ENCODE measurements at places on chromosomes 12 and 14.

- peak; percentile 33 for DNase-seq
These were observed 727 bp downstream of the LDHB start for GRCh38 chr12:21656905-21657325.

DNA sequence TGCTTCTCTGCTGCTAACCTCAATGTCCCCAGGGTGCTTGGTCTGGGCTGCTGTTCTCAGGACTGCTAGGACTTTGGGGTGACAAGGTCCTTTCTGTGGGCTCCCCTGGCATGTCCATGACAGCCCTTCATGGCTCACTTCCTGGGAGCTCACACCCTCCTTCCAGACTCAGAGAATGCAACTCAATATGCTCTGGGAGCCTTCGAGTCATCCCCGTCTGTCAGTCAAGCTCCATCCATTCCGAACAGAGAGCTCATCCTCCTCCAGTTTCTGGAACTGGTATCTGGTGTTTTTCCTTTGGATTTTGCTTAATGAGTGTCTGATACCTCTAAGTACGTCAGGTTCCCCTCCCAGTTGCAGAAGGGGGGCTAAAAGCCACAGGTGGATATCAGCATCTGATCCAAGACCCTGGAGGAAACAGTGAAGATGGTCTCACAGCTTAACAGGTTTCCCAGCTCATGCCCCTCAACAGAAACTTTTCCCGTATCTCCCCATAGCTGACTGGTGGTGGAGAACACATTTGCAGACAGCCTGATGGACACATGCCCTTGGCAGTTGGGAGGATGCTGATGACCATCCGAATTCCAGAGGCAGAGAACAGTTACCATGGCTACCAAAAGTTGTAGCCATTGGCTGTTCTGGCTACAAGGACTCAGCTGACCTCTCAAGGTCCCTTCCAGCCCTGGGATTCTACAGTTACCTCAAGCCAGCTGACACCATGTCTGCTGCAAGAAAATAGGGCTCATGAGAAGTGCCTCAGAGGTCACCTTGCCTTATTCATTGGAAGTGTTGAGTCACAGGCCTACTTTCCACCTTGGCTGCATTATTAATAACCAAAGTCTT lies 9.5 kb upstream of the RAB35 start:
- DNase-seq = no peak

DNA sequence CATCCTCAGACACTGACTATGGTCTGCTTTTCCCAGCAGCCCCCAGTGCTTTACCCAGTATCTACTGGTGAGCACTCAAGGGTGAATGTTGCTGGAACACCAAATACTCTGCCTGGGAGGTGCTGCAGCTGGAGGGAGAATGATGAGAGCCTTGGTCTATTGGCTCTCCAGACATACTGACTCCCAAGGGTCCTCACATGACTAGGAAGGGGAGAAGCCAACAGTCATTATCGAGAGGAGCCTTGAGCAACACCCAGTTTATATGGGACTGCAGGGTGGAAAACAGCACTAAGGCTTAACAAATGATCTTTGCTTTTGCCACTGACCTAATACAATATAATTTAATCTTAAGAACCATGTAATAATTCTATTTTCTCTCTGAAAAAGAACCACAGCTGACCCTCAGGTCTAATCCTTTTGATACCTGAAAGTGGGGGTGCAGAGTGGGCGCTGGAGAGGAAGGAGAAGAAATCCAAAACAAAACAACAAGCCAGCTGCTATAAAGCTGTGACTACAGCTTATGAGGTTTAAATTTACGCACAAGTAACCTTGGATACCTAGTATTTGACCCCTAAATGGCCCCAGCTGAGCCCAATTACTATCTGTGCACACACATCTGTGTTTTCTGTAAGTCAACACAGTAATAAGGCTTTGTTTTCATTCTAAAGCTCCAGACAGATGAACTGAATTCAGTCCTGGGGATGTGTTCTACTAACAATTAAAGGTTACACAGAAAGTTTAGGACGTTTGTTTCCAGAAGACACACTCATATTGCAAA lies 107.8 kb upstream of the GRIP1 start:
- DNase-seq = no peak

DNA sequence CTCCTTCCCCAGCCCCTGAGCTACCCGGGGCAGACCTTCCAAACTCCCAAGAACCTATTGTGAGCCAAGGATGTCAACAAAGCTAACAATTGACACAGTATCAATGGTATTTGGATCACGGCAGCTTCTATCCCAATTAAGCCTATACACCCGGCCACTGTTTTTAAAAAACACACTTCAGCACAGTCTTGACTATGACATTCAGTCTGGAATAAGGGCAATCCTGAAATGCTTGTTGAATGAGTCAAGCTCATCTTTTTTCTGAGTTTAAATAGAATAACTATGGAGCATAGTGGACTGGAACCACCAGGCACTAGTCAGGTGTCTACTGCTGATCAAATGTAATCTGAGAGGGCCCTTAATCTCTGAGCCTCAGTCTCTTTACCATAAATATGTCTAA lies 5.7 kb downstream of the DENND5B start:
- no peak for DNase-seq

GRCh38 chr14:44420226-44420625 lies 86.9 kb downstream of the FSCB start:
- DNase-seq = no peak

GRCh38 chr14:38357557-38357956 lies 101.7 kb upstream of the CLEC14A start:
- no peak for DNase-seq

DNA sequence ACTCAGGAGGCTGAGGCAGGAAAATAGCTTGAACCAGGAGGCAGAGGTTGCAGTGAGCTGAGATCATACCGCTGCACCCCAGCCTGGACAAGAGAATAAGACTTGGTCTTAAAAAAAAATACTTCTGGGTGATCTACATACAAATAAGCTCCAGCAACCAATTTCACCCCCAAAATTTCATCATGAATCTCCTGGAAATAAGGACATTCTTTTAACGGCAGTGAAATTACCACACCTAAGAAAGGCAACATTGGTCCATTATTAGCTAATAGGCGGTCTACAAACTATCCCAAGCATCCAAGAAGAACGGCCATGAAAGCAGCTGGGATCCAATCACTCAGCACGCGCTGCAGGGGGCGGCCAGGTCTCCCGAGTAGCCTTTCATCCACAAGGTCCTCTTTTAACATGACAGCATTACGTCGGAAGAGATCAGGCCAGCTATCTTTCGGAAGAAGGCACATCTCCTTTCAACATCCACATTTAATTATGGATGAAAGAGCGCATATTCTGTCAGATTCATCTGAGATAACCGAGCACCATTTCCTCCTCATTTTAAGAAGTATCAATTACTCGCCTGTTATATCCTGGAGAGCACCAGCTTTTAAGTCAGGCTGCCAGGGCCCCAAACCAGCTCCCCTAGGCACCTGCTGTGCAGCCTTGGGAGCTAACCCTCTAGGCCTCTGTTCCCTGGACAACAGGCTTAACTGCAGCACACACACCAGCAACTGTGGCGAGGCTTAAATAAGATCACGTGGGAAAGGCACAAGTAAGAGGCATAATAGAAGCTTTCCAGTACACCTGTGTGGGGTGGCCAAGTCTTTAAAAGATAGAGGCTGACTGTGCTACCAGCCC lies 4.2 kb downstream of the SLC15A4 start:
- DNase-seq = no peak

- no peak for DNase-seq
These were observed 179.0 kb downstream of the TSPAN9 start for GRCh38 chr12:3256103-3256631.

- DNase-seq = no peak
These were observed 151.2 kb upstream of the RFLNA start for GRCh38 chr12:124143726-124144125.

GRCh38 chr12:84594157-84594556 lies 318.4 kb downstream of the SLC6A15 start:
- DNase-seq = no peak

DNA sequence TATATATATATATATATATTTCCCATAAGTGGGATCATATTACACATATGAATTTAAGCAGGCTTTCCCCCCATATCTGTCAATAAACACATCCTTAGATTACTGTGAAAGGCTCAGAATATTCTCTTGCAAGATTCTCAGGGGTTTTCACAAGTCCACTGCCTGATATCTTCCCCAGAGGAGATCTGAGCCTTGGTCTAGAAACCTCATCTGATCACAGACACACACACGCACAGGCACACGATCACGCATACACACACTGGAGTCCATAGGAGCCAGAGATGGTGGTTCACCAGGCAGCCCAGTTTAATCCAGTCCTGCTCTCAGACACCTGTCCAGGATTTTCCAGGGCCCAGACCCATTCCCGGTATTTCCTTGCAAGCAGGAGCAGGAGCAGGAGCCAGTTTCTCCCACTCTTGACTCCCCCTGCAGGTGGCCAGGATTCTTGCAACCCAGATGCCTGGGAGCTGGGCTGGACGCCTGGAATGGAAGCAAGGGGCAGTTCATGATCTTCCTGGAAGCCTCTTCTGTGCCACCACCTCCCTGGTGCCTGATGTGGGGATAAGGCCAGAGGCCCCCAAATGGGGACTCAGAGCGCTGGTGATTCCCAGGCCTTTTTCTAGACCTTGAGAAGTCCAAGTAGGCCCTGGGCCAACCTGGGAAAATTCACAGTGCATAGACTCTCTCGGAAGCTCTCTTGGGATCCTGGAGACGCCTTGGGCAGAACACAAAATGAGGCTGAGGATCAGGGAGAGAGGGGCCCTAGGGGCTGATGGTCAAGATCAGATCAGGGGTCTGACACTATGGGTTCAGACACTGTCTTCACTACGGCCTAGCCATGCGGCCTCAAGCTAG lies 16.5 kb upstream of the KRT78 start:
- peak; percentile 23 for DNase-seq

DNA sequence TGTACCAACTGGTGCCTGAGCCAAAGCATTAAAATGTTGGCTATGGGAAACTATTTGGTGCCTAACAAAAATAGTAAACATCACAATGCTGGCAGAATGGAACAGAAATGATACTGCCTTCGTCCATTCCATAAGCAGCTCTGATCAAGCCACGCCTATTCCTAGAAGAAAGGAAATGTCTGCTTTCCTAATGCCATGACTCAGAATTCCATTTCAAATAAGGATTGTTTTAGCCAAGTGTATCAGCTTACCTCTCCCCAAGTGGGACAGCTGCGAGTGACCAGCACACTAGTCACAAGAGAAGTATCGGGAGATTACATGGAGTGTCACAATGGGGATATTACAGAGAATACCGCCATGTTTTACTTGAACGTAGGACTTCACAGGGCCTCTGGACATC lies 38.7 kb downstream of the GLT8D2 start:
- no peak for DNase-seq

- DNase-seq = no peak
These were observed 234.1 kb downstream of the KTN1 start for GRCh38 chr14:55814064-55814463.

GRCh38 chr14:92263681-92264080 lies 59.3 kb upstream of the SLC24A4 start:
- DNase-seq = no peak

- no peak for DNase-seq
These were observed 270.0 kb downstream of the DACT1 start for GRCh38 chr14:58907803-58908202.

GRCh38 chr14:65414961-65415589 lies 2.5 kb downstream of the FUT8 start:
- no peak for DNase-seq

DNA sequence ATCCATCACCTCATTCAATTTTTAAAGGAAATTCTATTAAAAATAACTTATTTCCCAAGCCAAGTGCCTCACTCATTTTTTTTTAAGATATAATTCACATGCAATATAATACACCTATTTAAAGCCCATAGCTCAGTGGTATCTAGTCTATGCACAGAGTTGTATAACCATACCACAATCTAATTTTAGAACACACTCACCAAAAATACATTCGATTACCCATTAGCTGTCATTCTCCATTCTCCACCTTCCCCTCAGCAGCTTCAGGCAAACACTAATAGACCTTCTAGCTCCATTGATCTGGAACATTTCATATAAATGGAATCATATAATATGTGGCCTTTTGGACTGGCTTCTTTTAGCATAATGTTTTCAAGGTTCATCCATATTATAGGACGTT lies 49.5 kb downstream of the CLMN start:
- no peak for DNase-seq

GRCh38 chr14:29757188-29757680 lies 170.4 kb downstream of the PRKD1 start:
- no peak for DNase-seq

GRCh38 chr14:74909911-74910310 lies 13.1 kb downstream of the RPS6KL1 start:
- no peak for DNase-seq

GRCh38 chr14:85415015-85415712 lies 114.8 kb upstream of the FLRT2 start:
- no peak for DNase-seq

GRCh38 chr14:71725922-71726579 lies 206.2 kb upstream of the RGS6 start:
- no peak for DNase-seq

- DNase-seq = no peak
These were observed 41.9 kb downstream of the PTGER2 start for GRCh38 chr14:52356025-52356424.

DNA sequence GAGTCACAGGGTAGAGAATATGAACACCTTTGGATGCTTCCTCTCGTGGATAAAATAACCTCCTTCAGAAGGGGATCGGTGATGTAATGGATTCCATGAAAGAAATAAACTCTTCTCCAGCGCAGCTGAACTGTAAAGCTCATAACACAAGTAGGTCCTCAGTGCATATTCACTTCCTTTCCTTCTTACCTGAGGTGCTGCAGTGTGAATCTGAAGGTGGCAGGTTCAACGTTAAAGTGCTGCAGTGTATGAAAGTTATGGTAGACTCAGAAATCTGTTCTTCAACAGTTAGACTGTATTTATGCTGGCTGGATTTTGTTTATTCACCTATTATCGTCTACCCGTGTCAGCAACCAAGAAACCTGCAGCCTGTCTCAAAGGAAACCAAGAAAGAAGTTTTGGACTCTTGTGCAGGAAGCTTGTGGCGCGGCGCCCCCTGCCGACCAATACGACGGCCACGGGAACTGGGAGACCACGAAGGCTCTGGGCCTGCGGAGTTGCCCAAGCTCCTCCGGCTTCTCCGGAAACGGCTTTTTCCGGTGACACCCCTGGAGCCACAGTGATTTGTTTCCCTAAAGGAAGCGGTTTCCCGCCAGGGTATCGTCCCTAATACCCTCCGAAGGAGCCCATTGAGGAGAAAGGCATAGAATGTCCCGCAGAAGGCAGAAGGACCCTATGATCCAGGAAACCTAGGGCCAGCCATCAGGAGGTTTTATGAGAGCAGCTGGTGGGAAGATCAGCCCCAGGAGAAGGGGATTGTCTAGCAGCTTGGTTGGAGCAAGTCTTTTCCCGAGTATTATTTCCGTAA lies 17.6 kb upstream of the RNASE3 start:
- DNase-seq = peak; percentile 80

GRCh38 chr14:52911904-52912303 lies 38.9 kb downstream of the FERMT2 start:
- no peak for DNase-seq

- no peak for DNase-seq
These were observed 23.6 kb upstream of the ATF1 start for GRCh38 chr12:50740307-50740706.

DNA sequence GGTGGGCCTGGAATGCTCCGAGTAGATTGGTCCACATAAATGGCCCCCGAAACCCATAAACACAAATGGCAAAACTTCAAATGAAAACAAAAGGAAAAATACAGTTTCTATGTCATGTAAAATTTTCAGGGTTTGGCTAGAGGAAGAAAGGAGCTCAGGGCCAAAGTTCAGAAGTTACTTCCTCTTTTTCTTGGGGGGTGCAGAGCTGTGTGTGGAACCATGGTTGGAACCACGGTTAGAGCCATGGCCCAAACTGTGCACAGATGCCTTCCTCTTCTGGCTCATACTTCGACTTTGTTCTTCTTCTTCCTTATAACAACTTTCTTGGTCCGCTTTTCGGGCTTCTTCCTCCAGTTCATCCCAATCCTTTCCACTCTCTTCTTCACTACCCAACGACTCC lies 51.7 kb downstream of the MGST1 start:
- DNase-seq = no peak
